ENCODE measurements at places on chromosomes 1 and 21.

GRCh38 chr1:113320272-113320671 is 70.0 kb upstream of the MAGI3 start:
- no peak for DNase-seq

DNA sequence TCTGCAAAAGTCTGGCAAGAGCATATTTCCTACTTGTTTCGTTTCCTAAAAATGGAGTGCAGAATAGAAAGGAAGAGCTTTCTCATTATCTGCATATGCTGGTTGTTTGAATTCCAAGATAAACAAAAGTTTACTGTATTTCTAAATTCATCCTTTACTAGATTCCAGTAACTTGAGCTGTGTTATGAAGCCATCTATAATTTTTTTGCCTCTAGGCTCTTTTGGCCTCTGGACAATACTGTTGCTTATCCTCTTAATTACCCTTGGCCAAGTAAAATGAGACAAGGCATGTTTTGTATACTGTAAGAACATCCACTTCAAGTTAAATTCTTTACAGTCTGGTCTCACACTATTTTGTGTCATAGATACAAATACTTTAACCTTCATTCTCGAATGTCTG is 45.6 kb upstream of the HFM1 start:
- no peak for DNase-seq

DNA sequence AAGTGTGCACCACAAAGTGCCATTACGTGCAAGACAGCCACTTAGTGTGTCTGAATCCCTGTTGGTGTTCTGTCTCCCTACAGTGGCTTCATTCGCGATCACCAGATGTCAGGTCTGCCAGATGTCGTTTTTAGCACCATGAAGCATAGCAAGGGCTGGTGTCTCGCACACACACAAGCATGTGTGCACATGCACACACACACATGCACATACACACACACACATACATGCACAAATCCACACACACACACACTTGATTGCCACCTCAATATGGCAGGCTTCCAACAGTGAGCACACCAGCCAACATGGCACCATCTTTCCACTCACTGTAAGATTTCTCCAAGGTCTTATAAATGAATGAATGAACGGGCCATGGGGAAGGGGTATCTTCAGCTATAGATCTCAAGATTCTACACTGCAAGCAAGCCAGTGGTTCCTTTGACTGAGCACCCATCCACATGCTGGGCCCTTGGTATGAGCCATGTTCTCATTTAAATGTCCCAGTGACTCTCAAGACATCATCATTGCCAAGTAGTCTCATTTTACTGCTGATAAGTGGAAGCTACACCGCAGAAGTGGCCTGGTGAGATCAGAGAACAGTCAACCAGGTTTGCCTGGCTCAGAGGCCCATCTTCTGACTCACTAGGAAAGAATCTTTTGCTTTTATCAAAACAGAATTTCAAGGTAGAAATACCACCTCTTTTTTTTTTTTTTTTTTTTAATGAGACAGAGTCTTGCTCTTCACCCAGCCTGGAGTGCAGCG is 84.9 kb downstream of the SIM2 start:
- DNase-seq = no peak

DNA sequence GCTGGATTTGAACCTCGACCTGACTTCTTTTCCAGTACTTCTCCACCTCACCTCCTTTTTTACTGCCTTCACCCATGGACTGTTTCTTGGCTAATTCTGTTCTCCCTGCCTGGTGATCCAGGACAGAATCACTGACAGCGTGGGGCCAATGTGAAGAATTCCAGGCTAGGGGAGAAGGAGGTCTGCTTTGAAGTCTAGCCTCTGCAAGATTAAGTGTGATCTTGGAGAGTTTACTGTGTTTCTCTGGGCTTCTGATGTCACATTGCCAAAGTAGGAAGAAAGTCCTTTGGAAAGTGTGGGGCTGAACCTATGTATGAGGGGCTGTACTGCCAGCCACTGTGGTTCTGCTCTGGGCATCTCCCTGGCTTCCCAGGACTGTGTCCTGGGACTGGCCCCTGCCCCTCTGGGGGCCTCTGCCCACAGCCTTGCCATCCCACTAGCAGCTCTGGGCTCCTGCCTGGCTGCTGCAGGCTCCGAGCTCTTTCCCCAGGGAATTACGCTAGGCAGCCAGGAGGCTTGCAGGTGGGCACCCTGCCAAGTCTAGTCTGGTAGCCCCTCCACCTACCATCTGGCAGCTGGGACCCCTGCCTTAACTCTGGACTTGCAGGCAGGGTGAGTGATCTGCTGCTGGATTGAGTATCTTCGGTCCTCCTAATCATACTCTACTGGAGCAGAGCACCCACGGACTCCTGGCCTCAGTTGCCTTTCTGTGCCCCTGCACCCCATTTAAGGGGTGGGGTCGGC is 52.2 kb downstream of the YARS1 start:
- no peak for DNase-seq

GRCh38 chr1:64691626-64692025 is 53.2 kb upstream of the RAVER2 start:
- DNase-seq = no peak

GRCh38 chr1:3688356-3689137 is 36.2 kb downstream of the TP73 start:
- no peak for DNase-seq

- DNase-seq = no peak
Measured at GRCh38 chr1:186783193-186783592, 45.6 kb upstream of the PLA2G4A start.

GRCh38 chr1:92859400-92860039 is 27.7 kb downstream of the RPL5 start:
- no peak for DNase-seq

- no peak for DNase-seq
Measured at GRCh38 chr1:11806307-11806936, 431 bp downstream of the CLCN6 start.

DNA sequence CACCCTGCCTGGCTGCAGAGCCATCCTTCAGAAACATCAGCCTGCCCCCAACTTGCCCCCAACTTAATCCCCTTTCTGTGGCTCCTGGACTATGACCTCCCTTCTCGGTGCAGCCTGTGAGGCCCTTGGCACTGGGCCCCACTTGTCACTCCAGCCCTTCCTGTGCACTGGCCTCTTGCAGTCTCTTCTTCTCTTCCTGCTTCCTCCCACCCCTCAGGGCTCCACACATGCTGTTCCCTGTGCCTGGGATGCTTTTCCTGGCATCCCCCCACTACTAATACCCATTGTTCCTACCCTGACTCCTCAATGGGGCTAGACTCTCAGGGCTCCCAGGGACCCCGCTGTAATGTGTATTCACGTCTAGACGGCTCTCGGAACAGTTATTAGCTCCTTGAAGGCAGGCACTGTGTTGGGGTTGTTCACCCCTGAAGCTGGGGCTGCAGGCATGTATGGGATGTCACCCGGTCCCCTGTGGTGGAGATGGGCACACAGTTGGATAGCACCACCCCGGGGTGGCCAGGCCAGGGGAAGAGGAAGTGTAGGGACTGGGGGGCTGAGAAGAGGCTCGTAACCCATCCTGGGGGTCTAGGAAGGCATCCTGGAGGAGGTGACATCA is 4.5 kb downstream of the LDLRAD1 start:
- no peak for DNase-seq

DNA sequence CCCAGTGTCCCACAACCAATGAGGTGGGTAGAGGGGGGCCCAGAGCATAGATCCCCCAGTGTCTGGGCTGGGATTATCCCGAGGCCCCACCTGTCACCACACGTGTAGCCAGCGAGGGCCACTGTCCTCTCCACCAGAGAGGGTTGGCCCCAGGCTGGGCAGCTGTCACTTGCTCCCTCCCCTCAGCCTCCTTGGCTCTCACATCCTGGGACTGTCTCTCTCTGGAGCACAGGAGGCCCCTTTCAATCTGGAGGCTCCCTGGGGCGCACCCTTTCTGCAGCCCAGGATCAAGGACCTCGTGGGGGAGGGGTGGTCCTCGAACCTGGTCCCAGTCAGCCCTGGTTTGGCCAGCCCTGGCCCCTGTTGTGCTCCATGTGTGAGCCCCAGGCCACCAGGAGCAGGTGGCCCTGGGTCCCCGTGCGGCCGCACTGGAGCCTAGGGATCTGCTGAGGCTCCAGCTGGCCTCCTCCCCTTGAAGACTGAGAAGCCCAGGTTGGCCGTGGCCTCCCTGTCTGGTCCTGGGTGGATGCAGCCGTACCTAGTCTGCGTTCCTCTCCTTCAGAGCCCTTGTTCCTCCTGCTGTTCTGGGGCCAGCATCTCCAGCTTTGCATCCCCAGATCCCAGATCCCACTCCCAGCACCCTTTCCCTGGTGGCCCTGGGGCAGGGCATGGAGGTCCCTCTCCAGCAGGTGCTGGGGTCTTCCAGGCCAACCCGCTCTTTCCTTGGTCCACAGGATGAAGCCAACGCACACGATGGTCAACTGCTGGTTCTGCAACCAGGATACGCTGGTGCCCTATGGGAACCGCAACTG is 6.7 kb downstream of the TMEM201 start:
- DNase-seq = no peak

DNA sequence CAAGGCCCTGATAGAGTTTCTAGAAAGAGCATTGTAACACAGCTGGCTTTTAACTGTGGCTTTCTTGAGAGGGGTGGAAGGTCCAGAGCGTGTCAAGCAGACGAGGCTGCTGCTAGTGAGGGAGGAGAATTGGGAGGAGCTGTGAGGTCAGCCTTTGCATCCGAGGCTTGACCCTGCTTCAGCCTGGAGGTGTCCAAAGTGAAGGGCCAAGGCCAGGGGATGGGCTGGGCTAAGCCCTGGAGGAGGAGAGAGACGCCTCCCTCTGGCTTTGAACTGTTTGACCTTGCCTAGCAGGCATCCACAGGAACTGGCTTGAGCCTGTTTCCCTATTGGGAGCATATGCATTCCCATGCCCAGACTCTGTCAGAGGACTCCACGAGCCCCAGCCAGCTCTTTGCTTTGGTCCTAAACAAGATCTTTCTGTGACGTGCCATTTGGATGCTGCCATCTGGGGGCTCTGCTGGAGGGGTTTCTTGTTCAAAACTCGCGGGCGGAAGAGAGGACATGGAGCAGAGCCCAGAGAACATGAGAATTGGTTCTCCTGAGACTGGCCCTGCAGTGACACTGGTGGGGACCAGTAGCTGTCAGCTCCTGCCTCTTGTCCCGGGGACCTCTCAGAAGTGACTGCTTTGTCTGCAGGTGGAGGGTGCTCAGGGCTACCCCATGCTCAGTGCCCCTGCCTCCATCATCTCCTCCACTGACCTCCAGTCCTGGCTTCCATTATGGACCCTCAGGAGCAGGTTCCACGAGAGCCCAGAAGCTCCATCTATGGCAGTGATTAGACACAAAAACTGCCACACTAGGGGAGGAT is 5.5 kb downstream of the ACTRT2 start:
- DNase-seq = no peak

- DNase-seq = no peak
Measured at GRCh38 chr1:31586376-31587327, 10.3 kb downstream of the TINAGL1 start.

- DNase-seq = no peak
Measured at GRCh38 chr1:82979593-82980236, 1019.2 kb downstream of the TTLL7 start.

- no peak for DNase-seq
Measured at GRCh38 chr1:185694081-185694480, 40.1 kb upstream of the HMCN1 start.

DNA sequence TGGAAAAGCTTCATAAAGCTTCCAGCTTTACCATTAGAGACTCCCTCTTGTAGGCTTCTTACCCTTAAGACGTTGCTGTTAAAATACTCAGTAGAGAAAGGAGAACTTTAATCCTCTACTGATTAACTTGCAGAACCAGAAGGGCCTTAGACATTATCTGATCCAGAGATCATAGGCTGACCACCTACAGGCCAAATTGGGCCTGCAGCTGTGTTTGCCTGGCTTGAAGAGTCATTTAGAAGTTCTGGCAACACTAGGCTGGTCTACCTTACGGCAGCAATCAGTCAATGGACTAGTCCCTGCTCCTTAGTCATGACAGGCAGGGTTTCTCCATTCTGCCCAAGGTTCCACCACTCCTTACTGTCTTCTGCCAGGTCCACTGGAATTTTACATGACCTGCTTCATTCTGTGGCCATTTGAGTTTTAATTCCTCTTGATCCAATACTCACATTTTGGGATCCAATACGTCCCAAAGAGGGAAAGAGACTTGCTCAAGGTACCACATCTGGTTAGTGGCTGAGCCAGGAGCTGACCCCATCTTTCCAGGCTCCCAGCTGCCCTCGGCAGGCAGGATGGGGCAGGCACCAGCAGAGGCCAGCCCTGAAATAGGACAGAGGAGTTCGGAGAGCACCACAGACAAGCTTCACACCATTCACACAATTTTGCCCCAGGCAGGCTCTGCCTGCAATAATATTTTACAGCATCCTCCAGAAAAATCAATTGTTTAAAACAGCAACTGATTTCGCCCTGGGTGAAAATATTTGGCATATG is 96.8 kb downstream of the TNR start:
- DNase-seq = no peak

- DNase-seq = no peak
Measured at GRCh38 chr1:247494767-247495166, 36.9 kb upstream of the OR2B11 start.

DNA sequence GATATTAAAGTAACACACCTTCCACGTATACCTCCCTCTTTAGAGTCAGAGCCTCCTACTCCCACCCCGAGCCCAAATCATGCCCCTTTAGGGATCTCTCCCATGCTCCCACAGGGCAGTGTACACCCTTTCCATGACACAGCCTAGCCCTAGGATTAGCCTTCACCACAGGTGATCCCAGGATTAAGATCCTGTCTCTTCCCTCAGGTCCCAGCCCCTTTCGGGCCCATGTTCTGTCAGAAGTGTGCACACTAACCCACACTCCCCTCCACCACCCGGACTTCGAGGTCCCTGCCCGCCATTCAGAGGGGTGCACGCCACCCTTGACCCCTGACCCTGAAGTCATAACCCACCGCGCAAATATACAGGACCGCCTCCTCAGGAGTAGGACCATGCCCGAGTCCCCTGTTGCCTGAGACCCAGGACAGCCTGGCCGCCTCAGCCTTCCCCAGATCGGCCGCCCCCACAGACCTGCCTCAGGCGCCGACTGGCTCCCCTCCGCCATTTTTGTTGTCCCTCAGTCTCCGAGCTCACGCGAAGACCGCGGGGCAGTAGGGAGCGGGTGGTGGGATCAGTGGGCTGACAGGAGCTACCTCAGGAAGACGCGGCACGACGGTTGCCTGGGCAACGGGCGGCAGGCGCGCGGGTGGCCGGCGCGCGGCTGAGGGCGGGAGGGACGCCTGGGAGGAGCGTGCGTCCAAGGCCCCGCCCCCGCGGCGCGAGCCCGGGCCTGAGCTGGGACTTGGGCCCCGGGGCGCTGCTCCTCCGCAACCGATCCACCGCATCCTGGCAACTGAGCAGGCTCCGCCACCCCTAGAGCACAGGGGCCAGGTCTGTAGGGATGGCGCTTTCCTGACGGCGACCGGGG is at the start of gene AGBL4:
TSS of gene AGBL4 (minus strand) at position 663 of the 868 bp plus-strand sequence.
- DNase-seq = no peak

- no peak for DNase-seq
Measured at GRCh38 chr21:42581993-42582786, 68.5 kb downstream of the SLC37A1 start.

GRCh38 chr1:221606256-221606655 is 135.6 kb downstream of the DUSP10 start:
- DNase-seq = no peak

GRCh38 chr1:239025997-239026694 is 360.2 kb upstream of the CHRM3 start:
- no peak for DNase-seq

Data from HuH-7 (cell line).